ENCODE measurements at places on chromosomes 4 and X. TPM values are rescaled to one million over a fixed set of nuclear protein-coding genes. Genes with fewer than 3 reads are reported as not detected.

Gene DKK2
- total RNA-seq = 15.1 TPM

DNA sequence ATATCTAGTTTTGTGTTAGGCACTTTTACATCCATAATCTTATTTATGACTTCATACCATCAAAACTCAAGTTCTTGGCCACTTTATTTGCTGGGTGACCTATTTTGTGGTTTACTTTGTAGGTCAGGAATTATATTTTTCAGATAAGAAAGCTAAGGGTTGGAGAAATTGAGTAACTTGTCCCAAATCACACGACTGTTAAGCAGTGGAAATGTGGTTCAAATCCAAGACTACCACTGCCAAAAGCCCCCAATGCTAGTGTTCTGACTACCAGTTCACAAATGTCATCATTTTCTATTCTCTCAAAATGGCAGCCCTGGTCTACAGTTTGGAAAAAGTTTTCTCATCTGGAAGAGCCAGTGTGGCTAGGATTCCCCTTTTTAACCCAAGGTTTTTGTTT, 74.6 kb downstream of the OPHN1 start:
- H3K27ac ChIP-seq = no peak overlapping the region
- DNase-seq = no peak
- H3K4me3 ChIP-seq = no peak overlapping the region
- no peaks in the 10 kb centered on the region for H3K36me3 ChIP-seq
- no peaks in the 10 kb centered on the region for H3K27me3 ChIP-seq
- H3K4me1 ChIP-seq = no peaks in the 10 kb centered on the region

GRCh38 chr4:125849869-125850268, 535.1 kb downstream of the FAT4 start:
- H3K4me3 ChIP-seq = no peak overlapping the region
- H3K36me3 ChIP-seq = no peaks in the 10 kb centered on the region
- no peaks in the 10 kb centered on the region for H3K27me3 ChIP-seq
- no peak overlapping the region for H3K27ac ChIP-seq
- no peaks in the 10 kb centered on the region for H3K4me1 ChIP-seq
- no peak for DNase-seq

- no peak overlapping the region for H3K4me3 ChIP-seq
- DNase-seq = no peak
- no peak overlapping the region for H3K27ac ChIP-seq
- H3K4me1 ChIP-seq = no peaks in the 10 kb centered on the region
- no peaks in the 10 kb centered on the region for H3K36me3 ChIP-seq
Observed at GRCh38 chr4:144967161-144967560, 130.8 kb downstream of the ANAPC10 start.

DNA sequence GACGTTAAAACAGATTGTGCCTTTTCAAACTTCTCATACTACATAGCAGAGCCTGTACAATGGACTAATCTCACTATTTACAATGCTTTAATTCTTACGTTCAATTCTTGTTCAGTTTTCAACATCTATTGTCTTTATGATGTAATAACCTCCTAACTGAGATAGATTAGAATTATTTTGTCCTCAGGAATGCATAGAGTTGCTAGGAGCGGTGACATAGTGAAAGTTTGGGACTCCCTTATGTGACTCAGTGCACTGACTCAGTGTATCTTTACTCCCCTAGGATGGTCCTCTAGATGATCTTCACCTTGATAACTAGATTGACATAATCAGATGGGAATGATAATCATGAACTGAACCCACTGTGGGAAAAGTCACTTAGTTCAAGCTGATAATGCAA, 151.5 kb downstream of the VEGFC start:
- H3K27me3 ChIP-seq = no peaks in the 10 kb centered on the region
- no peaks in the 10 kb centered on the region for H3K4me1 ChIP-seq
- no peak overlapping the region for H3K4me3 ChIP-seq
- no peak overlapping the region for H3K27ac ChIP-seq
- no peaks in the 10 kb centered on the region for H3K36me3 ChIP-seq

DNA sequence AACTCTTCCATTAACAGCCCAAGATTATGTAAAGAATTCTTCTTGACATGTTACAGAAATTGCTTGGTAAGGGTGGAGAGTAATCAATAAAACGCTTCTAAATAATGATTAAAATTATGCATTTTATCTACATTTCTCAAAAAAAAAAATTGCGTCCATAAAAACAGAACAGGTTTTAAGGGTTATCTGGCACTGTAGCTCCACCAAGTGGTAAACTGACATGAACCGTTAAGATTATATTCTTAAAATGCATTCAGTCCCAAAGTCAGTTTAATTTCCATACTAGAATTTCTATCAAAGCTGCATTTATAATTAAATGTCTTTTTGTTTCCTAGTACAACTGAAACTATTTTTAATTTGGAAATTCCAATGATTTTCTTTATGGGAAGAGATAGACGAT, 214.0 kb upstream of the UGT8 start:
- no peak overlapping the region for H3K27ac ChIP-seq
- no peak overlapping the region for H3K4me3 ChIP-seq
- peaks cover 4% of the 10 kb centered on the region for H3K27me3 ChIP-seq
- H3K4me1 ChIP-seq = no peaks in the 10 kb centered on the region
- H3K36me3 ChIP-seq = no peaks in the 10 kb centered on the region

DNA sequence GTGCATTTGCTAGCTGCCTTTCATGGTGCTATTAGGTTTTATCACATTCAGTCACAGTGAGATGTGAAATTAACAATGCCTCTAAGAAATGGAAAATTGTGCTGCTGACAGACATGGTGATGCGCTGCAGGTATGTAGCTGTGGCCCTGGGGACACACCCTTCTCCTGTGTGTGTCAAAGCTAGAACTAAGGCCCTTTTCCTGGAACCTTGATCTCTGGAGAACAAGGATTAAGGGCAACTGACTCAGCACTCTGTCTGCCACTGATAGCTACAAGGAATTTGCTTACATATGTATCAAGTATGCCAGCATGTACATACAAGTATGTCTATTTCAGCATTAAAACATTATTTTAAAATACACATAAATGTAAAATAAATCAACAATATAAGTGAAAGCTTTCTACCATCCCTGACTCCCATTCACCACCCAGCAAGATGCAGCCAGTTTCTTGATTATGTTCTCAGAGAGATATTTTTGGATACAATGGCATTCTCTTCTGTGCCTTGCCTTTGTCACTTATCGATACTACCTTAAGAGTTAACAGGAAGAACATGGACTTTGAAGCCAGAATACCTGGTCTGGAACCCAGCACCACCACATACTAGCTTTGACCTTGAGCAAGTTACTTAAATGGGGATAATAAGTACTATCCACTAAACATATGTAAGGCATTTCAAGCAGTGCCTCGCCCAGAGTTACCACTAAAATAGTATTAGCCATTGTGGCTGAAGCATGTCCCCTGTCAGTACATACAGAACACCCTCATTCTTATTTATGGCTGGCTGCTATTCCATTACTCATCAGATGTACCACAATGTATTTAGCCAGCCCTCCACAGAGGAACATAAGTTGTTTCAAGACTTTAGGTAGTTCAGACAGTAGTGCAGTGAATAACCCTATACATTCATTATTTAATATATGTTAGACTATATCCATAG, 68.5 kb downstream of the NPNT start:
- H3K4me1 ChIP-seq = peaks cover 8% of the 10 kb centered on the region
- H3K4me3 ChIP-seq = no peak overlapping the region
- peaks cover 33% of the 10 kb centered on the region for H3K36me3 ChIP-seq
- H3K27ac ChIP-seq = no peak overlapping the region
- H3K27me3 ChIP-seq = no peaks in the 10 kb centered on the region

GRCh38 chr4:23967281-23967680, 77.4 kb upstream of the PPARGC1A start:
- H3K36me3 ChIP-seq = no peaks in the 10 kb centered on the region
